Lung (tissue), 17 donors: ENCODE measurements at places on chromosomes 4 and X.
A peak's percentile ranks its signal among the peaks of the same experiment; 100 is the strongest.

DNA sequence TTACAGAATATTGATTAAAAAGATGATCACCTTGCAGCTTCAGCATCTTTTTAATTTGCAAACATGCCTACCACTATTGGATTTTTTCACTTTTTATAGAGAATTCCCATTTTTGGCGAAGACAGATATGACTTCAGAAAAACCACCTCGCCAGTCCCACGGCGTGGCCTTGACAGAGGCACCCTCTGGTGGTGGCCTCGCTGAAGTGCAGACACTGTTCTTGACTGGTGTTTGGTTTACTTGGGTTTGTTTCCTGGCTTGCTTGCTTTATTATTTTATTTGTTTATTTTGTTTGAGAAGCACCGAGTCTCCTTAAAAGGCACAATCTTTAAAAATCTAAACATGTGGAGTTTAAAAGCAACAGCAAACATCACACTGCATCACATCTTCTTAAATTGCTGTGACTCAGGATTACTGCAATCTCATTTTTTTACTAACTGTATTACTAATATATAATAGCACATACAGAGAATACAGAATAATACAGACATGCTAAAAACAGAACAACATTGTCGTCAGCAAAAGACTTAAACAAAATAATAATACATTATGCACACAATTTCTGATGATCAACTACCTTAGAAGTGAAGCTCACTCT lies 13.1 kb upstream of the AMTN start:
- H3K4me3 ChIP-seq: no peak overlapping the region
- no peaks in the 10 kb centered on the region for H3K36me3 ChIP-seq
- no peaks in the 10 kb centered on the region for H3K27me3 ChIP-seq

DNA sequence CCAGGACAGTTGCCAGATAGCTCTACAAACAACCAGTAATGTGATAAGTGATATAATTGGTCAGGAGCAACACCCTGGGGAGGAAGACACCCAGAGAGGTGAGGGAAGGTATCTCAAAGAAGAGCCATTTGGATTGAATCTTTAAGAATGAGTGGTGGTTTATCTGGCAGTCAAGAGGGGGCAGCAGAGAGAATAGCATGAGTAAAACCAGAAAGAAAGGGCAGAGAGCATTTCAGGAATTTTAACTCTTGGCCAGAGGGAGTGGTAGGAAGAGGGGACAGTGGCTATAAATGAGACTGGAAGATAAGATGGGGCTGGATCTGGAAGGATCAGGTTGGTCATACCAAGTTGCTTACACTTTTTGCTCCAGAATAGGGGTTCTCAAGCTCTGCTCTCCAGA lies 5.9 kb upstream of the SEPTIN6 start:
- no peak overlapping the region for H3K27ac ChIP-seq
- H3K27me3 ChIP-seq: no peaks in the 10 kb centered on the region
- DNase-seq: peak; percentile 21
- no peaks in the 10 kb centered on the region for H3K36me3 ChIP-seq

DNA sequence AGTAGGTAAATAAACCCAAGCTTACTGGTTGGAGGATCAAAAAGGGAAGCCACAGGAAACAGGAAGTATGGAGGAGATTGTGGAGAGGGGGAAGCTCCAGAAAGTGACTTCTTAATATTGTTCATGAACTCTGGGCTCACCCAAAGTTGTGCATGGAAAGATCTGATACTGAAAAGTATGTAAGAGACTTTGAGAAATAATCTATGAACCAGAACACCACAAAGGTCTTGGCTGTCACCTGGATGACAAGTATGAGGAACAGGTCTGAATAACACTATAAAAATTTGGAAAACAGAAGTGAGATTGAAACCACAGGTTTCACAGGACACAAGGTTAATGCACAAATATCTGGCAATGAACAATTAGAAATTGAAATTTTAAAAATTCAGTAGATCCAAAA lies 567.4 kb downstream of the INPP4B start:
- no peaks in the 10 kb centered on the region for H3K36me3 ChIP-seq
- no peak overlapping the region for H3K27ac ChIP-seq
- no peaks in the 10 kb centered on the region for H3K4me1 ChIP-seq
- H3K4me3 ChIP-seq: no peak overlapping the region
- H3K27me3 ChIP-seq: no peaks in the 10 kb centered on the region

GRCh38 chr4:101155945-101156344 lies 191.4 kb downstream of the PPP3CA start:
- no peak for DNase-seq
- H3K27me3 ChIP-seq: no peaks in the 10 kb centered on the region
- no peaks in the 10 kb centered on the region for H3K4me1 ChIP-seq
- no peak overlapping the region for H3K4me3 ChIP-seq

DNA sequence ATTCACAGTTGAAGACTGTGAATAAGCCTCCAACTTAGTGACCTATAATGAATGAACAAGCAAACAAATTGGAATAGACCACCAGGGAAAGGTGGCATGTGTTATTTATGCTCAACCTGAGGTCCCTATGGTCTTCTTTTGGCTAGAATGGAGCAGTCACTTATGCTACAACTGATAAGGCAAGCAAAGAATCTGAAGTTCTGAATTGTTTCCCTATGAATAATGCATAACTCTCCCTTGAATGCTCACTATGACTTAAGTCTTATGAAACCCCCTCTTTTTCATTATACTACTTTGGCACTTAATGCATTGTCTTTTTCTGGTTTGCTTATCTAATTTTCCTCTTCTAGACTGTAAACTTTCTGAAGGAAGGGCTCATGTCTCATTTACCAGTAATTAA lies 2.6 kb downstream of the GIMD1 start:
- H3K4me3 ChIP-seq: no peak overlapping the region
- no peak overlapping the region for H3K27ac ChIP-seq
